ENCODE measurements at places on chromosomes 5 and 9.

DNA sequence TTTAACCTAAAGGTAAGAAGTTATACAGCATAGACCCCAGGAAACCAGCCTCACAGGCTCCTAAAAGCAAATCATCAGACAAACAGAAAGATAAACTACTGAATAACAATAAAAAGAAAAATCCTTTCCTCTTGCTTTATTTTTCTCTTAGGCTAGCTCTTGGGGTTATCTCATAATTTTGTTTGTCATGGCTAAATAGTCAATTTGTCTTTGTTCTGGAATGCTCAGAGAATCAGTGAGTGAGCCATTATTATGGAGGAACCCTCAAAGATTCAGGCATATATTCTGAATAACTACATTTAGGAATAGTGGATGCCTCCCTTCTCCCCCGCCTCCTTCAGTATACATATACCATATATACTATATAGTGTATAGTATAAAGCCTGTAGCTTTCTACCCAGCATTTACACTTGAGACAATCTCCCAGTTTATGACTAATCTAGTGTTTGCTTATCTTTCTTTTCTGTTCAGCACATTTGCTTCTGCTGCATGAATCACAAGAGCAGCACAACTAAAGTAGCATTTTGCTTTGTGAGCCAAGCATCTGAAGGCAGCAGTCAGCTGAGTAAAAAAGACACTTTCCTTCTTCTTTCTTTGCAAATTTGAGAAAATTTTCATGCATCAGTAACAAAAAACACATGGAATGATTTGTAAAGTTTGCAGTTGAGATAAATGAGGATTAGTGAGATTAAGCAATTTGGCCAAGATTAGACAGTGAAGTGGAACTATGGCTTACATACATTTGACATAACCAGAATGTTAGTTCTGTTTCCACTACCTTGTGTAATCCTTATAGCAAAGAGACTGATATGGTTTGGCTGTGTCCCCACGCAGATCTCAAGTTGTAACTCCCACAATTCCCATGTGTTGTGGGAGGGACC lies 45.3 kb upstream of the PPP3R2 start:
- no peak for DNase-seq

- no peak for DNase-seq
Measured at GRCh38 chr5:75824323-75824722, 107.1 kb upstream of the POC5 start.

GRCh38 chr9:130990978-130991777 lies 17.8 kb upstream of the LAMC3 start:
- DNase-seq, result no peak

- DNase-seq, result no peak
Measured at GRCh38 chr5:138978080-138978479, 102.9 kb upstream of the LRRTM2 start.

GRCh38 chr5:473551-474192 lies 30.7 kb downstream of the EXOC3 start:
- peak; percentile 8 for DNase-seq

DNA sequence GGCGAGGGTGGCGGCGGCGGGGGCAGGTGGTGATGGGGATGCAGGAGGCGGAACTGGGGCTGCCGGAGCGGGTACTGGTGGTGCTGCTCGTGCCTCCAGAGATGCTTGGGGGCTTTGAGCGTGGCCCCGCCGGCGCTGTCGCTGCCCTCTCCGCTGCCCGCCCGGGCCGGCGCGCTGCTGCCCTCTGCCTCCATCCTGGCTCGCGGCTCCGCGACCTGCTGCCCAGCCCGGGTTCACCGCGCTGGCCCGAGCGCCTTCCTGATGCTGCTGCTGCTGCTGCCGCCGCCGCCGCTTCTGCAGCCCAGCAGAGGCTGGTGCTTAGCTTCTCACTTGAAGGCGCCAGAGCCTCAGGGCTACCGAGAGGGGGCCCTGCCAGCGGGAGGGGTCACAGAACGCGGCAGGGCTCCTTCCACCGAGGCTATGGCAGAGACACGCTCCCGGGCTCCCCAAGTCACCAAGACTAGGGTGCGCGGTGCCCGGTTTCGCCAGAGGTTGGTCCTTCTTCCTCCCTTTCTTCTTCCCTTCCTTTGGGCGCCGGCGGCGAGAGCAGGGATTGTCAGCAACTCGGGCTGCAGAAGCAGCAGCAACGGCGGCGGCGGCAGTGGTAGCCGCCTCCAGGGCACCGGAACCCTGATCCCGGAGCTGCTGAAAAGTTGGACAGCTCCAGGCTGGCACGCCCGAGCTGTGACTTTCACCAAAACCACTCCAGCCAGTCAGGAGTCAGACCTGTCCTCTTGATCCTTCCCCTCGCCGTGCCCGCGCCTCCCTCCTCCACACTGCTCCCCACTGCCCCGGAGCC lies at the start of gene PDE4D:
Gene PDE4D, minus strand, starts transcription at position 298 of the 799 bp plus-strand sequence.
- DNase-seq, result no peak

DNA sequence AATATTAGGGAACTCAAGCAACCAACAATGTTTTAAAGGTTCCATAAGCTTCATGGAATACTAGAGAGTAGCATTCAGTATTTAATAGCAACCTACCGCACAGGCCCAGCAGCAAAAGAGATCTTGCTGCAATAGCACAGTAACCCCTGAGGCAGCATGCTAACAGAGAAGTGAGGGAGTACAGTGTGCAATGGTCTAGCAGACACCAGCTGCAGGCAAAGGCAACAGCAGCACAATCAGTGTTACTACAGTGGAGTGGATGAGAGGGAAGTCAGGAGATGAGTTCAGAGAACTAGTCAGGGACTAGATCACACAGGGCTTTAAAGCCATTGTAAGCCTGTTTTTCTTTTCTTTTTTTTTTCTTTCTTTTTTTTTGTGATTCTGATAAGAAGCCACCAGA lies 2.8 kb downstream of the TICAM2 start:
- no peak for DNase-seq

DNA sequence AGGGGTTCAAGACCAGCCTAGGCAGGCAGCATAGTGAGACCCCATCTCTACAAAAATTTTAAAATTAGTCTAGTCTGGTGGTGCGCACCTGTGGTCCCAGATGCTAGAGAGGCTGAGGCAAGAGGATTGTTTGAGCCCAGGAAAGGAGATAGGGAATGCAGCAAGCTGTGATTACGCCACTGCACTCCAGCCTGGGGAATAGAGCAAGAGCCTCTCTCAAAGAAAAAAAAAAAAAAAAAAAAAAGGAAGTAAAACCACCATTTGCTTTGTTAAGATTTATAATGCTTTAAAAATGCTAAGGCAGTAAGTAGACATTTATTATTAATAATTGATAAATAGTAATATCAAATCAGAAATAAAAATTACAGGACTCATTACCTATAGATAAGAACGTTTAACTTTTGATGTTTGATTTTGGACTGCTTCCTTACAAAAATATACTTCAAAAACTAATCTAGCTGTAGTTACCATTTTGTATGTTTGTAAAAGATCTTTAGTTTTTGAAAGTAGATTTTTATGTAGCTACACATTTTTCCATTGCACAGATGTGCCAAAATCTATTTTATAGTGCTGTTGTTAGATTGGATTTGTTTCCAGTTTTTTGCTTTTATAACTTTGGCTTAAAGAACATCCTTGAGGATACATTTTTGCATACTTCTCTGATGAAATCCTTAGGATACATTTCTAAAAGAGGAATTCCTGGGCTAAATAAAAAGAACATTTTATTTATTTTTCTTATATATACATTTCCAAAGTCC lies 86.4 kb downstream of the INIP start:
- no peak for DNase-seq

DNA sequence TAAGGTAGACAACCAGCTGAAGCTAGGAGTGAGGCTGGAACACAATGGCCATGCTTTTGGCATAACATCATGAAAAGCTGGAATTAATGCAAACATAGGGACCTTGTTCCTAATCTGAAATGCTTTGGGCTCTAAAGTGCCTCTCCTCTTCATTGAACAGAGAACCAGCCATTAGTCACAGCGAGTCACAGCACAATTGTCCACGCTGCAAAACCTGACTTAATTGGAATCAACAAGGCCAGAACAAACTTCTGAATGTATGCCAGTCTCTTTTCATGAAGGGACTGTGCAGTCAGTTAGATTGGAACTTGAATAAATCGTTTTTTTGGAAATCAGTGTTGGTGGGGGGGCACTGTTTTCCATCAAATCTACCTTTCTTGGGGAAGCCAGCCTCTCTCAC lies 96.5 kb downstream of the JAKMIP2 start:
- no peak for DNase-seq

GRCh38 chr9:129138476-129139232 lies 27.4 kb downstream of the PTPA start:
- DNase-seq, result no peak

DNA sequence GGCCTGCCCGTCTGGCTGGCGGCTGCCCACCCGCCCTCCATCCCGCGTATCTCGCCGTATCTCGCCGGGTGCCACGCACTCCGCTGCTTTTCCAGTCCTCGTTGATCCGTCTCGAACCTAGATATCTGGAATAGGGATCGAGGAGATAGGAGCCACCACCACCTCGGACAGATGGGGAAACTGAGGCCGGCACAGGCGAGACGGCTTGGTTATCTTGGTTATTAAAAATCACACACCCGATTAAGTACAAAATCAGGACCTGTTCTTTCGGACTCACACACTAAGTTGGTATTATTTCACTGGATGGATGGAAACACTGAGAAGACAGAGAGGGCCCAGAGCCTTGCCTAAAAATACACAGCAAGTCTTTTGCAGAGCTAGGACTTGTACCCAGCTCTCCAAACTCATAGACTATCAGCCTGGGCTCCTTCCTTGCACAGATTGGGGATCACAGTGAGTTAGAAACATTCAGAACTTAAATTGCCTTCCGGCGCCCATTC lies 678 bp downstream of the SLC26A2 start:
- DNase-seq, result no peak

- DNase-seq, result no peak
Measured at GRCh38 chr9:83476513-83476912, 61.7 kb downstream of the FRMD3 start.

All from stimulated activated CD4-positive, alpha-beta T cell treated with anti-CD3 and anti-CD28 coated beads, Interleukin-1b, Interleukin-23, amount 100 ng/mL, for 48 hours (primary cell).